ENCODE measurements at places on chromosomes 4 and X. TPM values are rescaled to one million over a fixed set of nuclear protein-coding genes. Genes with fewer than 3 reads are reported as not detected.

DNA sequence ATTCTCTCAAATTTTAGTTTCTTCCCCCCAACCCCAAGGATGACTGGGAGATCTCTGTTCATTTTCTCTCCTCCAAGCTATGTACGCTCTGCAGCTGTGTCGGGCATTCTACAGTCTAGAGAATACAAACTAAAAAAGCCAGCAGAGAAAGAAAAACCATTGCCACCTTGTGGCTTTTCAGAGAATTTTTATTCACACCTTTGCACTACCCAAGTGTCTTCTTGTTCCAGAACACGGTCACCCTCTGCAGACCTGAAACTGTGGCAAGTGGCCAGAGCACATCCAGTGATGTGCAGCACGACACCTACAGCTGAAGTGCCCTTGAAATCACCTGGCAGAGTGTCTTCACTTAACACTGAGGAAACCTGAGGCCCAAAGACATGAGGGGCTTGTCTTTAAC, 68.6 kb downstream of the CHST7 start:
- DNase-seq, result no peak

GRCh38 chrX:41301438-41301824, 32.5 kb upstream of the DDX3X start:
- DNase-seq, result no peak

GRCh38 chr4:82371497-82371896, 2.3 kb downstream of the HNRNPD start:
- DNase-seq, result no peak

DNA sequence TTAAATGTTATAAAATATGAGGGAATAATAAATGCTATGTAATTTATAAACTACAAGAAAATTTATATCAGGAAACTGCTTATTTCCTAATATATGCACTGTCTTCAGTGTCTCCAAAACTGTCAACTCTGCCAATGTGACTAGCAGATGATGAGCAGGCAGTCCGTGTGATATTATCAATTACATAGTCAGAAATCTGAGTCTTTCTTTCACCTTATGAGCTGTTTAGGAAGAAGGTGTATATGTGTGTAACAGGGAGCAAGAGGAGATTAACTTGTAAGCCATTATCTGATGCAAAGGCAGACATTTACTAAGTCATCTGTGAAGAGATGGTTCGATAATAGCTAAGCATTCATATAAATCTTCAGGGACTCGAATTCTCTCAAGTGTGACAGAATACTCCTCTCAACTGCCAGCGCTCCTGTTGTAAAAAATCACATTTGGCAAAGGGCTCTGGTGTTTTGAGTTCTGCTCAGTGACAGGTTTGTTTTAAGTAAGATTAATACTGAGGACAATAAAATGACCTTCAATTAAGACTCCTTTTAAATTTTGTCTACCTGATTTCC, 79.7 kb downstream of the SNCA start:
- no peak for DNase-seq

DNA sequence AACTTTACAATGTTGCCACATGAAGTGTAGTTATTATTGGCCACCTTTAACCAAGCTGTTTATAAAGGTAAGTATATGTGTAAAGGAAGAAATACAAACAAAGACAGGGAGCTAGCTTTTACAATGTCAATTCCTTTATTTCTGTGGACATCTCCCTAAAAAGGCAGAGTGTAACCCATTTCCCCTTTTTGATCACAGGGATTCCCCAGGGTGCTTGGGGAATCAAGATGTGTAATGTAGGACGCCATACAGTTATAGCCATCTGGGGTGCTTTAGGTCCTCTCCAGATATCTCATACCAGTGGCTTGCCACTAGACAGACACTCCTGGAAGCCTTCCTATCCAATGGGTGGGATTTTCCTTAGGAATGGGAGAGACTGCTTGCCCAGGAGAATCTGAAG, 4.2 kb upstream of the CUL4B start:
- DNase-seq, result no peak

GRCh38 chrX:79573760-79574159, 206.6 kb upstream of the ITM2A start:
- no peak for DNase-seq

- DNase-seq, result no peak
Measured at GRCh38 chr4:138110815-138111214, 131.3 kb downstream of the SLC7A11 start.

DNA sequence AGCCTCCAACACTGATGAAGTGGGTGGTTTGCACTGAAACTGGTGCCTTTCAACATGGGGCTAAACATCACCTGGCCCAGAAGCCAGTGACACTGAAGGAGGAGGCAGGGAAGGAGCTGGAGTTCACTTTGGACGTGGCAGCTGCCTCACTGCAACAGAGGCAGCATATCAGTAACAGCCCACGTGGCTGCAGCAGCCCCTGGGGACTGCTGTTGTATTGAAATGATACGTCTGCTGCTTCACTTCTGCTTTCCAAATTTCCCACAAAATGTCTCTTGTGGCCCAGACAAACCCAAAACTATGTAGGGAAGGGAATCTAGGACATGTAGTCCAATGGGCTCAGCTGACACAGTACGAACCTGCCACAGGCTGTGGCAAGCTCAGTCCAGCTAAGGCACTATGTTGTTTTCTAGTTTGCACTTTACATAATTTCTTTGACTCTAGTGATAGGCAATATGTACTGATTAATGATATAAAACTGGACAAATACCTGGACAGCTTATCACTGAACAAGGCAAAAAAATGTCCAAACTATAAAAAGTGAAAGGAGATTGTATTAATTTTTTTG, 84.7 kb upstream of the RAPGEF2 start:
- DNase-seq, result no peak

GRCh38 chrX:36218801-36219200, 299.3 kb downstream of the CFAP47 start:
- DNase-seq, result no peak

DNA sequence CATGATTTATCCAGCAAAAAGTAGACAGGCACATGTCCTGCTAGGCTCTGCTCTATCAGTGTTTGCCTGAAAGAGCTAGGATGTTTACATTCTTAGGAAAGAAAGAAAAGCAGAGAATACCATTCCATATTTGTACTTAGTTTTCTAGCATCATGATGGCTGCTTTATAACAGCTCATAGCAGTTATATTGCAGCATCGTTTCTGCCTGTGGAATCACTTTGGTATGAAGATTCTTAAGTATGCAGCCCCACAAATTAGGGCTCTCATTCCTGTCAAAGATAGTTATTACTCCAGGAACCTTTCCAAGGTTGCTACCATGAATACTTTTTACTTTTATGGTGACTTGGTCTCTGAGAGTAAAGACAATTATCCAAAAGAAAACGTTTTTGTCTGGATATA, 119.0 kb upstream of the MYOZ2 start:
- DNase-seq, result no peak

- DNase-seq, result no peak
Measured at GRCh38 chr4:92128676-92129075, 175.1 kb upstream of the GRID2 start.

GRCh38 chrX:10387011-10387410, 230.2 kb downstream of the CLCN4 start:
- DNase-seq, result no peak

DNA sequence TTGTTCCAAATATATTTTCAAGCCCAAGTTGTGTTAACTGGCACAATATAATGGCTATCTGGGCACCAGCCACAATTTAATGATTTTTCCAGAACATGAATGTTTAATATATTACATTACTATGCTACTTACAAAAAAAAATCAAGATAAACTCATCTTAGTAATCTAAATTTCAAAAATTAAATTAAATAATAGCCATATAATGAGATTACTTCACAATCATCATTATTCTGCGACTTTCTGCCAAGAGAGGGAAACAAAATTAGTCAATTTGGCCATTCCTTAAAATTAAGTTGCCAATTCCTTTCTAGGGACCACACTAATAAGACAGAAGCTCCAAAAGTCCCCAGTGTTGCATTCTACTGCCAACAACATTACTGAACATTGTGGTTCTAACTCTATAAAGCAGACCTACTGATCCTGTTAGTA, 7.5 kb downstream of the NEK1 start:
- no peak for DNase-seq

DNA sequence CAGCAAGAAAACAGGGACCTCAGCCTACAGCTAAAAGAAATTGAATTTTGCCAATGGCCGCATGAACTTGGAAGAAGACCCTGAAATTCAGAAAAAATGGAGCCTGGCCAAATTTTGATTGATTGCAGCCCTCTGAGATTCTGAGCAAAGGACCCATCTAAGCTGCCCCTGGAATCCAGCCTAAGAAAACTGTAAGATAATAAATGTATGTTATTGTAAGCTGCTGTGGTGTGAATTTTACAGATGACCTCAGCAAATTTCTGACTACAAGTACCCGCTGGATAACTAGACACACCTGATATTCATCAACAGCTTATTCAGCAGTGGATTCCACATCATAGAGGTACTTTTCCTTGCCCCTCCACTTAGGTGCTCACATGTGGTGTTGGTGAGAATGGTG, 119.5 kb upstream of the EPHA5 start:
- no peak for DNase-seq

GRCh38 chr4:169485791-169486742, 126.3 kb downstream of the NEK1 start:
- no peak for DNase-seq

GRCh38 chrX:152915541-152916241, 17.8 kb downstream of the ZNF185 start:
- no peak for DNase-seq

- DNase-seq, result peak; percentile 16
Measured at GRCh38 chr4:4847011-4847410, 12.5 kb upstream of the MSX1 start.

DNA sequence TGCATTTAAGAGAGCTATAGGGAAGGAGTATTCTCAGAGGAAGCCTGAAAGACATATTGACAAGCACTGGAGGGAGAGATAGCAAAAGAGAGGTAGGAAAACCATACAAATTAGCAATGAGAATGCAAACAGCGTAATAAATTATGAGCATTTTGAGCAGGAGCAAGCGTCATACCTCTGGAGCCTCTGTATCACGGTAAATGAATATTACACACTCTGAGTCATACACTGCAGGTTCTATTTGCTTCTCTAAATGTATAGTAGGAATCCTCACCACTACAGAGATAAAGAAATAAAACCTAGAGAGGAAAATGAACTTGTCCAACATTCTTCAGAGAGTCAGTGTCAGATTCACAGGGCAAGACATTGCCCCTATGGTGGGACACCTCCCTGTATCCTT, 46.4 kb upstream of the GABRE start:
- DNase-seq, result no peak

MAD2L1 gene
- 0.90 TPM for total RNA-seq

PIM2 gene
- 14.4 TPM for total RNA-seq

TCEAL7 gene
- total RNA-seq, result 2.6 TPM

TMPRSS11D gene
- not detected for total RNA-seq

GPC3 gene
- total RNA-seq, result 67.7 TPM

HMX1 gene
- total RNA-seq, result not detected

BANK1 gene
- 12.6 TPM for total RNA-seq
